Hematopoietic multipotent progenitor cell treated with erythropoietin and hydrocortisone succinate and interleukin-3 and kit ligand, for 17 days (in vitro differentiated cells): ENCODE measurements at places on chromosomes 5 and 9.

DNA sequence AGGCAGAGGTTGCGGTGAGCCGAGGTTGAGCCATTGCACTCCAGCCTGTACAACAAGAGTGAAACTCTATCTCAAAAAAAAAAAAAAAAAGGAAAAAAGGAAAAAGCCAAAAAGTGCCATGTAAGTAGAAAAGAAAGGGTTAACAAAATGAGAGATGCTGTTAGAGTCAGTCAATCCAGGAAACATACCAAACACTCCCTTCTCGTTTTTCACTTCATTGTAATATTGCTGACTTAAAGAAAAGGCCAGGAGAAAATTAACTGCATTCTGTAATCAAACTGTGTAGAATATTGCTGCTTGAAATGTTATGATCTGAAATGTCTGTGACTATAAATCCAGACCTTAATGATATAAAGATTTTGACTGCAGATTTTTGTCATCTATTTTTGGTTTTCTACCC is 379.1 kb downstream of the ENC1 start:
- DNase-seq = no peak

GRCh38 chr5:135342551-135342875 is 56.5 kb downstream of the MACROH2A1 start:
- no peak for DNase-seq

DNA sequence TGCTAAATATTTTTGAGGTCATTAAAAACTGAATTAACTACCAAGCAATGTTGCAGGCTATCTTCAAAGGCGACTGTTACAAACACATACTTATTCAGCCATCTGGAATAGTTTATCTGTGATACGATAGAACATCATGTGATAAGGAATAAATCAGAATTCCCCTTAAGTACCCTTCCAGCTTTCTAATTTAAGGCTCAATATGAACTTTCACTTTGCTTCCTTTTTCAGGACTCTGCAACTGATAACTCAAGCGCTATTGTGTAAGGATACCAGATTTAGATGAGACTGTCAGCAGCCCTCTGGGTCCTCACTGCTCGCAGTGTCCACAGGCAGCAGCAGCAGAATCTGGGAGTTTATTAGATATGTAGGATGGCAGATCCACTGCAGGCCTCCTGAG is 416.3 kb downstream of the SPATA31D1 start:
- no peak for DNase-seq

DNA sequence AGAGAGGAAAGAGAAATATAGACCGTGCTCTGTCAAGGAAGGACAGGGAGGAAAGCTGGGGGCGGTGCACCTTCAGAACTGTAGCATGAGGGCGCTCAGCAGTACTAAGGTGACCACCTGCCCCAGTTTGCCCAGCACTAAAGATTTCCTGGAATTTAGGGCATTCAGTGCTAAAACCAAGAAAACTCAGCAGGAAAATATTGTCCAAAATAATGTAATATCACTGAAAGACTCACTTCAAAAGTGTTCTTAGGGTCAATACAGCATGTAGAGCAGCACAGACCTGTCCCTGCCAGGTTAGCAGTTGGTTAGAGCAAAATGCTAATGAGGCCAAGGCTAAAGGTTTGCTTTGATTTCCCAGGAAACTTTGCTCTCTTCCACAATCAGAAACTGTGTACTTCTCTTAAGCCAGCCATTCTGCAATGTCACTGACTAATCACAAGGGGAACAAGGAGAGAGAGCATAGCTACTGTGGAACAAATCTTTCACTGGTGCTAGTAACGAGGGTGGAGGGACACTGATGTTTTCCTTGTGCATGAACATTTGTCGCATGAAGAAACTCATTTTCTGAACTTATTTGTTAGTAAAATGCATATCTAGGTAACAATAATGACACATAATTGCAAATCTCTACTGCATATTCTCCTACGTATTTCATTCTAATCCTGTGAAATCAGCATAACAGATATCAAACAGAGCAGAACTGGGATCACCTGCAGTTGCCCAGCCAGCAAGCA is 53.0 kb upstream of the GRAMD2B start:
- no peak for DNase-seq

- DNase-seq = no peak
These were observed 52.6 kb upstream of the ARAP3 start for GRCh38 chr5:141734501-141735229.

GRCh38 chr5:91178461-91178860 is 204.7 kb downstream of the ARRDC3 start:
- DNase-seq = no peak

DNA sequence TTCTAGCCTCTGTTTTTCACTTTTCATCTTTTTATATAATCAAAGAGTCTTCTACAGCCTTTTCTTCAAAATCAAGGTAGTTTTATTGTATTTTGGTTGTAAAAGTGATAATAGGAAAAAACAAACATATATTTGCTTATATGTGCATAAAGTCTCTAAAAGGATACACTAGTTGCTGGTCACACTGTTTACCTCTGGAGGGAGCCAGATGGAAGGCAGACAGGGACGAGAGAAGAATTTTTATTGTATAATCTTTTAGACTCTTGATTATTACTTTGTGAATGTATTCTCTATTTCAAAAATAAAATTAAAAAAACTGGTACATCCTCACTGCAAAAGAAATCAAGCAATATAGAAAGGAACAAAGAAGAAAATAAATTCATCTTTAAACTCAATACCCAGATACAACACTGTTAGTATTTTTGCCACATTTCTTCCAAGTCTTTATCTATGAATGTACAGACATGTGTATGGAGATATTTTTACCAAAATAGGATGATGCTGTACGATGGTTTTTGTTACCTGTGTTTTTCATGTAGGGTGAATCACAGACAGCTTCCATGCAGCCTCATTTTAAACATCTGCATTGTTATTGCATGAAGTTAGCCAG is 6.1 kb upstream of the RNF183 start:
- peak; percentile 77 for DNase-seq

- no peak for DNase-seq
These were observed 22.6 kb downstream of the ANKS6 start for GRCh38 chr9:98773721-98774120.

- no peak for DNase-seq
These were observed 176.0 kb downstream of the MED10 start for GRCh38 chr5:6202149-6202967.

- no peak for DNase-seq
These were observed 232.1 kb upstream of the PIK3R1 start for GRCh38 chr5:67983251-67984110.

DNA sequence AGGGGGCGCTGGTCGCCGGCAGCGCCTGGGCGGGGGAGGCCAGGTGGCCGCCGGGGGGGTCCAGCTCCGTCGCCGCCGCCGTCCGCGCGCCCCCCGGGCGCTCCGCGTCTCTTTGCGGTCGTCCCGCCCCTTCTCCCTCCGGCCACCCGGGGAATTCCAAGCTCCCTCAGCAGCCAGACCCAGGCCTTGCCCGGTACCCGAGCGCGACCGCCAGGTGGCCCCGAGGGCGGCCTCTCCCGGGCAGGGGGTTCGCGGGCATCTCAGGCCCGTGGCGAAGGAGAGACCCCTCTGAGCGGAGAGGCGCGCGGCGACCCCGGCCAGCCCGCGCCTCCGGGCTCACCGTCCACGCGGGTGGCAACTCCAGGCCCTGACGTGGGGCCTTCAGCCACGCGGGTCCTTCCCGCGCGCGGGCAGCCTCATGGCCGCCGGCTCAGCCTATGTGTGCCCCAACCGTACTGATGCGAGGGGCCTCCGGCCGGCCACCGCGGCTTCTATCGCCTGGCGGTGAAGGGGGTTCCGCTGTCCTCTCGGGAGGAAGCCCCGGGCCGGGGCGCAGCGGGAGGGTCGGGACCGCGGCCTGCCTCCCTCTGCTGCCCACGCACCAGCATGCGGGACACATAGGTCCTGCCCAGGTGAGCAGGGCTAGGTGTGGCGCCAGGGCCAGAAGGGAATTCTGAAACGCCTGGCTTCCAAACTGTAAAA is 529 bp upstream of the NRARP start:
- no peak for DNase-seq

DNA sequence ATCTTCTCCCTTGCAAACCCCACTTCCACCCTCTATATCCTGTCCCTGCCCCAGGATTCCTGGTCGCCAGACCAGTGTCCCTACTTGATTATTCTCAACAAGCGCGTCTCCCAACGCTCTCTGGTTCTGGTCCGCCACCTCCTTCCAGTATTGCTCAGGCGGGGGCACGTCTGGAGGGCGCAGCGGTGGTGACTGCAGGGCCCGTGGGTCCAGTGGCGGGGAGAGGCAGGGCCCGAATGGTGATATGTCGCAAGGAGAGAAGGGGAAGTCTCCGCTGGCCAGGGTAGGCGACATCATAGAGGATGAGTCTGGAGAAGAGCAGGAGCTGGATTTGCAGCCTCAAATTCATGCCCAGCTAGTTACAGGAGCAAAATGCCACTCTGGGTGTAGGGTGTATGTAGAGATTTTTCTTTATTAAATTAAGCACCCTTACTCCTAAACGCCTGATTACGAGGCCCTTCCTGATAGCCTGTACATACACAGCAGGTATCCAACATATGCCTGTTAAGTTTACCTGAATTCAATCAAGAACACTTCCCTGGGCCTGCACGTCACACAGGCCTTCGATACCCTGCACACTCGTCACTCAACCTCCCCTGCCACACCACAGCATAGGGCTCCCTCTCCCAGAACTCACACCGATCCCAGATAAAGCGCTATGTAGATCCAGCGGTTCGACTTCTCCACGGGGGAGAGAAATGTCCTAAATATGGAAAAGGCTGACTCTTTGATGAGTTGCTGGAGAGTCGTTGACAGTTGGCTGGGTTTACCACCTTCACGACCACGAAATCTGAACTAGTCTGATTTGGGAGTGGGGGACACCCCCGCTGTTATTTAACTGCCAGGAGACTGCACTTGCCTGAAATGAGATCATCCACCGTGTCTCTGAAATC is 4.8 kb downstream of the MCIDAS start:
- no peak for DNase-seq

DNA sequence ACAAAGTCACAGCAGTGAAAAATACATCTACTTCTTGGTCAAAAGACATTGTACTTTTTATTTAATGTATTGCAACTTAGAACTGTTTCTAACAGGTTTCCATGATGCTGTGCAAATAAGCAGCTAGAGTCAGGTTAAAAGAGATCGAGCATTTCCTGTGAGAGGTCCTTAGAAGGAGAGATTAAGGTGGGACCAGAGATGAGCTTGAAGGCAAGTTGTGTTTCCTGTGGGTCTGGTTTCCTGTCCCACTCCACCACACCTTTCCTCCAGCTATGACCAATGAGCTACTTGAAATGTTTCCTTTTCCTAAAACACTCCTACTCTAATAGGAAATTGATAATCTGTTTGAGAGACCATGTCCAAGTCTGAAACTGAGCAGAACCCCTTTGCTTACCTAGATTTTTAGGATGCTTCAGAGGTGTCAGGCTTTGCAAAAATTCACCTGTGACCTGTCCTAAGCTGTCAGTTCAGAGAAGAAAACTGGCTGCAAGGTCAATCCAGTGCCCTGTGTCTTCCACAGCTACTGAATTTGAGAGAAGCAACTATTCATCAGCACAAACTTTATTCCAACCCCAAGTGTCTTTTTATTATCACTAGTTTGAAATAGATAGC is 13.1 kb upstream of the RLN1 start:
- DNase-seq = no peak

DNA sequence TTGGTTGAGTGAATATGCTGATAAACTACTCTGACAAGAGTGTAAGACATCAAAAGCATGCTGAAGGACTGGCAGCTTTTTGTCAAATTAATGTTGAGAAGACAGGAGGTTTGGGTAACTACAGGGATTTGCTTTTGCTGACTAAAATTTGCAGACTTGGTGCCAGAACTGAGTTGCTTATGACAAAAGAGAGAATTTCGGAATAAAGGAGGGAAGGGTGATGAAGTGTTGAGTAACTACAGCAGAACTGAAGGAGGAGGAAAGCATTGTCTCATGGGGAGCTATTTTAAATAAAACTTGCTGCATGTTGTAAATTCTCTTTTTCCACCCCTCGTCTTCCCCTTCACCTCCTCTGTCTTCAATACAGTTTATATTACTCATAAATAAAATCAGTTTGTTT is 296.1 kb downstream of the YTHDC2 start:
- DNase-seq = no peak
